ENCODE measurements at places on chromosomes 2 and 18.

- no peak for DNase-seq
These were observed 32.0 kb upstream of the IL1RL1 start for GRCh38 chr2:102279391-102279735.

GRCh38 chr18:66159451-66159850, 408.6 kb downstream of the CDH7 start:
- DNase-seq = no peak

DNA sequence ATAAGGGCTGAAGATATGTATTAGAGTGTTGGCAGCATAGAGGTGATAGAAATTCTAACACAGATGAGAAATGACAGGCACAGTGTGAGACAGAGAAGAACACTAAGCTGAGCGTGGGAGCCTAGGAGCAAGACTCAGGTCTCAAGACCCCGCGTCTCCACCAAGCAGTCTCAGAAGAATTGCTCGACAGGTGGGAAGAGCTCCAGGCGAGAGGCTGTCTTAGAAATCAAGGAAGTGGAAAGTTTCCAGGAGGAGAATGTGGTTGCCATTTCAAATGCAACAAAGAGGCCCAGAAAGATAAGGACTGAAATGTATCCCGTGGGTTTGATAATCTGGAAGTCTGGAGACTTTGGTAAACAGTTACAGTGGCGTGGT, 31.5 kb upstream of the CAB39 start:
- no peak for DNase-seq

- no peak for DNase-seq
These were observed 57.3 kb downstream of the ITGA6 start for GRCh38 chr2:172484706-172485105.

- DNase-seq = no peak
These were observed 46.9 kb downstream of the TFCP2L1 start for GRCh38 chr2:121237980-121238665.

DNA sequence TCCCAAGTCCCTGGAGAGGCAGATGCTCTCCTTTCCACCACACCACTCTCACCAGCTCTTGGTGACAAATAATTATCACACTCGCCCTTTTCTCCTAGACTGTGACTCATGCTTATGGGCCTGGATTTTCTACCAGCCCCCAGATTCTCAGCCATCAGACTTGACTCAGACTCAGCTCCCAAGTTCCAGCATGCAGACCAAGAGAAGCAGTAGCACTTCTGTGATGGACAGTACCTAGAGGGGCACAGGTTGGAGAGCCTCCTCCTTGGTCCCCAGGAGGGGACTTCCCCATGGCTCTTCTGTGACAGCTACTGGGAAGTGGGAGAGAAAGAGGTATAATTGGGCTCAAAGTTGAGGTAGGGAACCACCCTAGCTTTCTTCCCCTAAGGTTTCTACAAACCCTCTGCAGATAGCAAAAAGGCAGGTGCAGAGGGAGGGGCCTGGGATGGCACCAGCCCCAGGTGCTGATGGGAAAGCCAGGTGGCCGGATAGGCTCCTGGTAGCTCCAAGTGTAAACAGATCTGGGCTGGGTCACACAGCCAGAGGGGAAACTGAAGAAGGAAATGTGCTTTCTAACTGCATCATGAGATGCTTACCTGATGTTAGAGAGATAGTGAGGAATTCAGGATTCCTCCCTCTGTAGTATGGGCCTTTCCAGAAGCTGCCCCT, 4.1 kb downstream of the TCF23 start:
- no peak for DNase-seq

GRCh38 chr2:102489646-102490045, 16.6 kb downstream of the SLC9A4 start:
- DNase-seq = peak; percentile 81

GRCh38 chr2:70887550-70888246, 48.0 kb upstream of the ATP6V1B1 start:
- no peak for DNase-seq

GRCh38 chr18:26685438-26686157, 137.2 kb upstream of the KCTD1 start:
- DNase-seq = no peak

DNA sequence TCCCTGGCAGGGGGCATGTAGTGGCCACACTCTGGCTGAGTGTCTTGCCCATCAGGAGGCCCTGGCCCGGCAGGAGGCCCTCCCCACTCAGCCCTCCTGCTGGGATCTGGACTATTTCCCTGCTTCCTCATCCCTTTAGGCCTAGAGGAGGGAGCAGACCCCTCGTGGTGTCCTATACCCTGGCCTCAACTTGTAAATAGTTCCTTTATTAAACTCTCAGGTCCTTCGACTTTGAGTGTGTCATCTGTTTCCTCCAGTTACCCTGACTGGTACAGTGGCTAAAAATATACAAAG, 166.7 kb upstream of the GLI2 start:
- no peak for DNase-seq

GRCh38 chr18:21112140-21112473, 494 bp upstream of the ROCK1 start:
- DNase-seq = no peak

- no peak for DNase-seq
These were observed 5.8 kb upstream of the PEX13 start for GRCh38 chr2:61011678-61012077.

DNA sequence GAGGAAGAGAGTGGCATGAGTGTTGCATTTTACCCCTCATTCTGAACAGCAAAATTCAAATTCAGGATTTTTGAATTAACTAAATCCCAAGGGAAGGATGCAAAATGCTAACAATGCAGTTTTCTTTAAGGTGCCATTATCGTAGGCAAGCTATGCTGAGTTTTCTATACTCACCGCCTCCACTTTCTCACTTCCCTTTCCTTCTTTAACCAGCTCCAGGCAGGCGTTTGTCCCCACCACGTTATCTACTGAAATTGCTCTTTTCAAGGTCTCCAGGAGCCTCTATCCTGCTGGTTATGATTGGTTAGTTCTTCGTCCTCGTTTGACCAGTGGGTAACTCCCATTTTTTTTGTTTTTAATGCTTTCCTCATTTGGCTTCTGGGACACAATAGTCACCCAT, 1.8 kb upstream of the CPO start:
- DNase-seq = no peak
